ENCODE measurements at places on chromosomes 5 and 9.

DNA sequence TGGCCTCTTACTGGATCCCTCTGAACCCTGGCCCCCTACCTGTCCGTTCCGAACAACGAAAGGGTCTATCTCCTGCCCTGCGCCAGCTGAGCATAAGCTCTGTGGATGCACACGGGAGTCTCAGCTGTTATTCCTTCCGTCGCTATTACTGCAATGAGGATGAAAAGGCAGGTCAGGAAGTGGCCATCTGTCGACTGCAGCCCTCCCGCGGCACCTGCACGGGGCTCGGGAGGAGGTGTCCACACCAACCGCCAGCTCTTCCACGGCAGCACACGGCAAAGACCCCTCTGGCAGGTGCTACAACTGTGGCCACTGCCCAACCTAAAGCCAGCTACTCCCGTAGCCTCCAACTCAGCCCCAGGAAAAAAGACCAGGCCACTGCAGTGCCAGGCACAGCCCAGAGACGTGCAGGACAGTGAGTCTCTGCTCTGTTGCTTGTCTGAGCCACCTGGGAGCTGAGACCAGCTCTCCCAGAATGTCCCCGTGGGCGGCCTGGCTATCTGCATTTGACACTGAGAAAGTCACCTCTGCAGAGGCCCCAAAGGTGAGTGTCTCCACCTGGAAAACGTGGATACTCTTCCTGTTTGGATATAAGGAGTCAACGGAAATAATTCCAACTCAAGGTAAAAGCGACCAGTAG lies 19.1 kb downstream of the CAMSAP1 start:
- DNase-seq = peak; percentile 17

GRCh38 chr5:67204821-67205220 lies 8.2 kb upstream of the CD180 start:
- no peak for DNase-seq

DNA sequence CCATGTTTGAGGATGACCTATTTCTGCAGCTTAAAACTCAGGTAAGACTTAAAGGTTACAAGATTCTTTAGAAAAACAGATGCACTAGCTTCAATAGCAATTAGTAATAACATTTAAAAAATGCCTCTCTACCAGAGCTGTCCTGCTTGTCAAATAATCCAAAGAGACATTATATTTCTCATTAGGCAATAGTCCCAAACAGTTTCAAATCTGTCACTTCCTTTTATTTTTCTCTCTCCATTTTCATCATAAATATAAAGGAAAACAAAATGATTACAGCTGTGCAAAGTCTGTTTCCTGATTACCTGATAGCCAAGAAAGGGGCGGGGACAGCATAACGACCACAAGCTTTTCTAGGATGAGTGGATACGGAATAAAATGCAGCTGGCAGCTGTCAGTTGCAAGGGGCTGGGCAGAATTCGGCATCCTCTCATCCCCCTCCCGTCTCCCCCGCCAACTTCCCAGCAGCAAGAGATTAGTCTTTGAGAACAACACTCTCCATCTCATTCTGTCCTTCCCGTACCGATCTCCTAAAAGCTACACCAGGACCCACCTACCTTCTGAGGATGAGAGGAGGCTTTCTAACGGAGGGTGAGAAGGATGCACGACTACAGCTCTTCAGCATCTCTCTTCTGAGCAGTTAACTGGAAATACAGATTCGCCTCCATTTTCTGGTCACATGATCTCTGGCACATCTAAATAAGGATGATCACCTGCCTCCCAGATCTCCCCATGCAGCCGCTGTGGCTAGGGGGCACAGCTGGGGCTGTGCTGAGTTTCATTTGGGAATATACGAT lies 72.5 kb upstream of the PCA3 start:
- DNase-seq = no peak

DNA sequence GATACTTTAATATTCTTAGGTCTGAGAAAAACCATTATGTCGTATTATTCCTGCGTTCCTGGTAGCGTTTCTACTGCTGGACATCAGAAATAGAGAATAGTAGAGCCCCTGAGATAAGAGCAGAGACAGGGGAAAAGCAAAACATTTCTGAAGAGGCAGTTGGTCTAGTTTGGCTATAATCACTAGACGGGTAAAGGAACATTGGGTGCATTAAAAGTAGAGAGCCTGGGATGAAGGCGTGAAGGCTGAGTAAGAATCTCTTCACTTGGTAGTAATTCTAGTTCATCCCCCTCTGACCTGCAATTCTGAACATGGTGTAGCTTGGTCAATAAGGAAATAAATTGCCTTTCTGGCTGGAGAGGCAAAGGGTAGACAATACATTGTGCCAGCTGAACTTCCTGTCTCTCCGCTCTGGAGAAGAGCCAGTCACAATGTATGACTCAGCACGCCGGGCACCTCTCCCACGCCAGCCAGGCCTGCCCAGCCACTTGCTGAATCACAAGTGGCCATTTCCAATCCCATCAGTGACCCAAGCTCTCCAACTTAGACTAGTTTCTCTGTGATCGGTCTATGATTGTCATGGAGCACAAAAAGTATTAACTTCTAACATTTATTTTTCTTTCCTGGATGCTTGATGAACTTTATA lies 75.4 kb downstream of the STK32A start:
- DNase-seq = peak; percentile 41

DNA sequence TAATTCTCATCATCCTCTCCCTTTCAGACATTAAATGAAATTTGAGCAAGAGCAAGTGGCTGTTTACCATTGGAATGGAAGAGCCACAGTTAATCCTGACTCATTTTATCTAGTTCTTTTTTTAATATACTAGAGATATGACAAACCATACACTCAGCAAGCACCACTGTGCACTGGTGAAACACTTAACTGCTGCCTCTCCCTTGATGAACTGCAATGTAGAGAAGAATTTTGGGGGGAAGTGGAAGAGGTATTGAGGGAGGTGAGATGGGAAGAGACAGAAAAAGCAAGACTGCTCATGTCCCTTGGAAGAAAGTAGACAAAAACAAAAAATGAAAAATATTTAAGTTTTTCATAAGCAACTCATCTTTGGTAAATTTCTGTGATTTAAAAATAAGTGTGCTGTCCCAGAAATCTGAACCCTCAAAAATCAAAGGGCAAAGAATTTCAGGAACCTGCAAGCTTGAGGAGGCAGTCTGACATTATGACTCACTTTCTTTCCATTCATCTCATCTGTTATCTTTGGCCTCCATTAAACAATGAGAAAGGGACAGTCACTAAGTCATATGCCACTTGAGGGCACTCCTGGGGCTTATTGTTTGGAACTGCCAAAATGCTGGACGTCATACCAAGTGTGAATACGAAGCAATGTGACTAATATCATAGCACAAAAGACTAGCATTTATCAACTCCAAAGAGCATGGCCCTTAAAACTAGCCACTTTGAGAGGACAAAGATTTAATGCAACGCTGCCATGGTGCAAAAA lies 566.8 kb upstream of the DMAC1 start:
- DNase-seq = no peak

- DNase-seq = no peak
These were observed 40.0 kb upstream of the MYO10 start for GRCh38 chr5:16975950-16976624.

DNA sequence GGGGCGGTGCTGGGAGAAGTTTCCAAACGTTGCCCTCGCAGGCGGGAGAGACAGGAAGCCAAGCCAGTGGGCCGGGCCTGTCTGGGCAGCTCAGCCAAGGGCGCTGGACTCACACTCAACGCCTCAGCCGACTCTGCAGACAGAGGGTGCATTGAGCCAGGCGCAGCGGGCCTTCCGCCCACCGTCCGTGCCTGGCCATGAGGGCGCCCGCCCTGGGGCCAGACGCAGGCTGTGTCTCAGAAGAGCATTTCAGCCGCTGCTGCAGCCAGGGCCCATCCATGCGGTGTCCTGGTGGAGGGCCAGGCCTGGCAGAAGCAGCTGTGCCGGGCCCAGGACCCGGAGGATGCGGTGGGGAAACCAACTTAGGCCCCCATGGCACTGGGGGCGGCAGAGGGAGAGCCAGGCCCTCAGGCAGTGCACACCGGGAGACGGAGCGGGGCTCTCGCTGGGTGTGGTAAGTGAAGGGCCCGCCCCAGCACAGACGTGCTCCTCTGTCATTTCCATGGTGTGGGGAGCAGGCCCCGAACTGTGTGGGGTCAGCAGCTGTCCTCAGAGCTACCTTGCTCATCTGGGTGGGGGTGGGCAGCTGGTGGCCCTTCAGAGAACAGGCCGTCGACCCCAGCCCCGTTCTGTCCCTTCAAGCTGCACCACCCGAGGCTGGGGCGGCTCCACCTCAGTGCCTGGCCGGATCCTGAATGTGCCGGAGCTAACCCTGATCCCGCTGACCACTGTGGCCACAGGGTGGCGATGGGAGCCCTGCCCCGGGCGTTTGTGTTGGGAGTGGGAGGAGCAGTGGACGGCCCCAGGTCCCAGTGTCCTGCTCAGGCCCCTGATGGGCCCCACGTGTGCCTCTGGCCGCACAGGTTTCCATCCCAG lies 18.0 kb downstream of the DNLZ start:
- DNase-seq = peak; percentile 80

DNA sequence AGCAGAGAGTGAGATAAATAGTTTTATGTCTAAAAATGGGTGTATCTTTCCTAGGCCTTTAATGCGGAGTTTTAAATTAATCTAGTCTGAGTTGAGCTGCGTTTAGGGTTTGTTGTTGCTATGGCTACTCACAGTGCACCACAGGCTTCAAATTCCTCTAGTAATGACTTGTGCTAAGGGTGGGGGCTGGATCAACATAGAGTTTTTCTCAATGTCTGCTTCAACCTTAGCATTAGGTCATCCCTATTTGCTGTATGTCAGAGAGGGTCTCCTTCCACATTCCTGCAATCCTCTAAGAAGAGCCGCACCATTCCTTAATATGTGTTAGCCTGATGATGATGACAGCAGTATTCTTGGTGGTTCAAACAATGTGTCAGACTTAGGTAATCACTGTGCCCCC lies 465.6 kb upstream of the KIF2A start:
- no peak for DNase-seq

- DNase-seq = peak; percentile 22
These were observed 31.3 kb downstream of the NDUFA8 start for GRCh38 chr9:122128007-122128968.
